Stimulated activated CD4-positive, alpha-beta T cell treated with anti-CD3 and anti-CD28 coated beads, Interleukin-15, amount 100 ng/mL, for 48 hours (primary cell): ENCODE measurements at places on chromosomes 5 and 9.

- DNase-seq, result no peak
These were observed 127.5 kb upstream of the RETREG1 start for GRCh38 chr5:16744164-16744880.

GRCh38 chr9:6944896-6945295 is 187.1 kb downstream of the KDM4C start:
- DNase-seq, result no peak

DNA sequence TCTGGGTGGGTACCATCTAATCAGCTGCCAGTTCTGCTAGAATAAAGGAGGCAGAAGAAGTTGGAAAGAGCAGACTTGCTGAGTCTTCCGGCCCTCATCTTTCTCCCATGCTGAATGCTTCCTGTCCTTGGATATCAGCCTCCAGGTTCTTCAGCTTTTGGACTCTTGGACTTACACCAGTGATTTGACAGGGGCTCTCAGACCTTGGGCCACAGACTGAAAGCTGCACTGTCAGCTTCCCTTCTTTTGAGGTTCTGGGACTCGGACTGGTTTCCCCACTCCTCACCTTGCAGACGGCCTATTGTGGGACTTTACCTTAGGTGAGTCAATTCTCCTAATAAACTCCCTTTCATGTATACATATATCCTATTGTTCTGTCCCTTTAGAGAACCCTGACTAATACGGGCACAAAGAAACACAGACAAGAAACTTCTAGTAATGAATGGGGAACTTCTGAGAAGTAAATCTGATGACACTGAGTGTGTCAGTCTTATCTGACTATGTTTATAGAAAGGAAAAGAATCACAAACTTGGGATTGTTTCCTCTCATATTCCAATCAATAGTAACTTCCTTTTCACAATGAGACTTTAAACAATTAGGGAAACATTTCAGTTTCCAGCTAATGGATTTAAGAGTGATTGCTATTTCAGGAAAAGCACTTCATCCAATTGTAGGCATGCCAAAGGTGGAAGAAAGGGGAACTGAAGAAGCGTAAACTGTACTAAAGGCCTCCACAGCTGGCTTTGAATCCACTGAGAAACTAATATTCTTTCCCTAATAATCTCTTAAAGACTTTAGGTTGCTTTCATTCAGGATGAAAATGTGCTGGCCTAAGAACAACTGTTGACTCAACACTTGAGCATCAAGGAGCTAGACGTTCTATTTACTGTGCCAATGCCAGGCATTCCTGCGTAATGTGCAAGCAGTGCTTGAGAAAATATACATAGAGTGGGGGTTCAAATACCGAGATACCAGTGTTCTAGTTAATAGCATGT is 127.9 kb upstream of the PTGER4 start:
- no peak for DNase-seq

- no peak for DNase-seq
These were observed 887 bp downstream of the PTPDC1 start for GRCh38 chr9:94085062-94085639.

DNA sequence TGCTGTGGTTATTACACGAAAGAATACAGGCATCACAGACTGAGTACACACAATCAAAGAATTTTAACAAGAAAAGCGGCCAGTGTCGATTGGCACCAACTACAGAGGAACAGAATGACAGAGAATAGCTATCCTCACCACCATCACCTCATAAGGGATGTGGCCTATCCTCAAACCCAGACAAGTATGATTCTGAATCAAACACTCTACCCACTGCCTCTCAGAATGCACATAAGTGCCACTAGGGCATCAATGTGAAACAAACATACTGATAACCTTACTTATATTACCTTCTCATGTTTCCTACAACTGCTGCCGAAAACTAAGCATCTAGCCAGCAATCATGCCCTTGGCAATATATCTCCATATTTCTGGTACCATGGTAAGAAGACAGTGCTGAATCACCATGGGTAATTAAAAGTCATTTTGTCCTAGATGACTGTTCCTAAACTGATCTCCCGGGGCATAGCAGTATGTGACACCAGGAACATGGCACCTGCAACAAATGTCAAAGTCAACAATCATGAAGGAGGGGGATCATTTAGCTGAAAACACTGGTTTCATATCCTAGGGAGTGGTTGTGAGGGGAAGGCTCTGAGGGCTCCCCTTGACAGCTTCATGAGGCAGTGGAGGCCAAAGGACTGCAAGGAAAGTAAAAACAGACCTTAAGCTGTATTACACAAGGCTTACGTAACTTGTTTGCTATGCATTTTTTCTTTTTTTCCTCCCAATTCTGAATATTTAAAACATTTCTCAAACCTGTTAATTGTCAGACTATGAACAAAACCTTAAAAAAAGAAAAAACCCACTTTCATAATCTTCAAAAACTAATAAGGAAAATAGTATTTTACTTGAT is 88.3 kb downstream of the LHFPL2 start:
- no peak for DNase-seq

DNA sequence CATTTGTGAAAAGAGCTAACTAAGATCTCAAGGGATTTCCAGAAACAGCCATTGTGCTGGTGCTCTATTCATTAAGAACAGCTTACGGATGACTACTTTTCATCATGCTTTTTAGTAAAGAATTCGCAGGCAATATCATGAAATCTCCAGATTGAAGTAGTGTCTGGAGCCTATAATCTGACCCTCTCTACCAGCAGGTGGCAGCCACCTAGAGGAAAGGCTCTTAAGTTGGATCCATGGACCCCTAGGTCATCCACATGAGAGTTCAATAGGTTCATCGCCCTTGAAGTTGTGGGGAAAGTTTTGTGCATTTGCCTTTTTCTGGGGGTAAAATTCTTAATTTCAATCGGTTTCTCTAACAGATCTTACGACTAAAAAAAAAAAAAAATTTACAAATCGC is 82.3 kb downstream of the SLC1A3 start:
- DNase-seq, result no peak

DNA sequence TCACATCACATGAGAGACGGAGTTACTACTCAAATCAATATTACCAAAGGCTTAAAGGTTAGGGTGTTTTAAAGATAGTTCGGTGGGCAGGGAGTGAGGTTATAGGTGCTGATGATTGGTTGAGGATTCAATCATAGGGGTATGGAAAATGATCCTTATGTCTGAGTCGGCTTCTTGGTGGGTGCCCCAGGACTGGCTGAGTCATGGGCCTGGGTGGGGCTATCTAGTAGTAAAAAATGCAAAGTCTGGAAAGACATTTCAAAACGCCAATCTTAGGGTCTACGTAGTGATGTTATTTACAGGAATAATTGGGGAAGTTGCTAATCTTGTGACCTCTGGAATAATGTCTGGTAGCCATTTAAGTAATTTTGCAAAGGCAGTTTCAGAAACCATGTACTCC is 15.2 kb upstream of the SPIN1 start:
- no peak for DNase-seq

- DNase-seq, result no peak
These were observed 880 bp upstream of the PTPDC1 start for GRCh38 chr9:94083384-94083783.

DNA sequence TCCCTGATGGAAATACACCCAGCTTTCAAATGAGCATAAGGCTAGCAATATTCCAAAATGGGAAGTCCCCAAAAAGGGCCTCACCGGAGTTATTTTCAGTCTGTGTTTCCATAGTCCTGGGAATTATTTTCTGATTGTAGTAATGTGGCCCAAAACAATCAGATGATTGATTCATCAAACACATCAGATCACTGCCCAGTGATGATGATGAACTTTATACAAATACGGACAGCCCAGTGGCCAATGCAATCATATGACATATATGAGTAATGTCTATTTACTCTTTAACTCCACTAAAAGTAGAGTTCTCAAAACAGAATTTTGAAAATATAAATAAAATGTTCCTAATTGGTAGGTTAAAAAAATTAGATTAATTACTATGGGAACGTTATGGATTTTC is 467.8 kb downstream of the ZNF608 start:
- DNase-seq, result no peak

DNA sequence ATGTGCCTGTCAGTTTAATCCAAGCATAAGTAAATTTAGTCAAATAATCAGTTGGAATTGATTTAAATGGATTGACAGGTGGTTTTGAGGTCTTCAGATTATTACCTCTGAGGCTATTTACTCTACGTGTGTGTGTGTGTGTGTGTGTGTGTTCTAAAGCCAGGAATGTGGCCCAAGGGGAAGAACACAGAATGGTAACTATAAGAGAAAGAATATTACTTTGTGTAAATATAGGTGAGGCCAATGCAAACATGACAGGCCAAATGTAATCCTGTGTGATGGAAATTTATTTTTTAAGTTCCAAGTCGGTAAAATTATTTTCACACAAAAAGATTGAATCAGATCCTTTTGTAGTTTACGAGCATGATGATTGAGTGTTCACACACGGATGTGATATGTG is 390.0 kb downstream of the PLK2 start:
- no peak for DNase-seq

DNA sequence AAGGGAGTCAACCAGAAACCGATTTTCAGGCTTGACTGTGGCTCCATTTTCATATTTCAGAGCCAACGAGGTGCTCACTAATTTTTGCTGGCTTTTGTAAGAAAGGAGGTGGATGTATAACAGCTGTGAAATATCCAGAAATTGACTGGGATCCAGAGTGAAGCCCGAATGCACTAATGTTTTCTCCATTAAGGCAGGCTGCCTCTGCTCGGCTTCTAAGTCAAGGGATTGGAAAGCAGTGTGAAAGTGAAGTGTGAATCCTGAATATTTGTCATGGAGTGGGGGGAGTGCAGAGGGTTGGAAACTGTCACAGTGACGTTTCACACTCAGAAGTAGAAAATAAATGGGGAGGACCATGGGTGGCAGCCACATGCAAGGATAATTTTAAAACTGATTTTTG is 237.4 kb downstream of the GOLPH3 start:
- DNase-seq, result no peak

GRCh38 chr9:83628540-83628939 is 5.6 kb downstream of the IDNK start:
- no peak for DNase-seq

DNA sequence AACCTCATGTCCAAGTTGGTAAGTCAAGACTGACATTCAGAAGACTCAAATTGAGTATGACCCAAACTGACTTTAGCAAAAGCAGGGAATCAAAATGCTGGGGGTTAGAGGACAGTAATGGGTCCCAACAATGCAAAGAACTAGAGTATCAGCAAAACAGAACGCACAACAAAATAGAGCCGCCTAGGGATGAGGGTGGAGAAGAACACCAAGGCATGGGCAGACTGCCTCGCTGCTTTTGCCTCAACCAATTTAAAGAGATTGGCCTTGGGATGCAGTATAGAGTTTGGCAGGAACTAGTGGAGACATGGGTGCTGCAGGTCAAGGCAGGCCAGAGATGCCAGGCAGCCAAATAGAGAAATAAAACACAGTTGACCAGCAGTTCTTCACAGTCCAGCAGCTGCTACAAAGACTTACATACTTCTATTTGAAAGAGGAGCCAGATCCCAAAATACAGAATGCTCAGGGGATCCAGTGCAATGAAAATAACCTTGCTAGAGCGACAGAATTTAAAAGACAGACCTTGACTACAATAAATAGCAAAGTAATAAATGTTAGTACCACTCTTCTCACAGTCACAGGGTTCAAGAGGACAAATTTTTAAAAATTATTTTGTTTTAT is 83.9 kb upstream of the NIPBL start:
- DNase-seq, result no peak

DNA sequence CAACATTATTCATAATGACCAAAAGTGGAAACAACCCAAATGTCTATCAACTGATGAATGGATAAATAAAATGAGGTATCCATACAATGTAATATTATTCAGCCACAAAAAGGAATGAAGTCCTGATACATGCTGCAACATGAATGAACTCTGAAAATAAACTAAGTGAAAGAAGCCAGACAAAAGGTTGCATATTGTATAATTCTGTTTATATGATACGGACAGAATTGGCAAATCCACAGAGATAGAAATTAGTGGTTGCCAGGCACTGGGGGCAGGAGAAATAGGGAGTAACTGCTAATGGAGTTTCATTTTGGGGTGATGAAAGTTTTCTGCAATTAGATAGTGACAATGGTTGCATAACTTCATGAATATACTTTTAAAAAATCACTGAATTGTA is 47.0 kb downstream of the KIF24 start:
- no peak for DNase-seq
